Suprapubic skin (tissue), 4 donors: ENCODE measurements at places on chromosomes 4 and X.

DNA sequence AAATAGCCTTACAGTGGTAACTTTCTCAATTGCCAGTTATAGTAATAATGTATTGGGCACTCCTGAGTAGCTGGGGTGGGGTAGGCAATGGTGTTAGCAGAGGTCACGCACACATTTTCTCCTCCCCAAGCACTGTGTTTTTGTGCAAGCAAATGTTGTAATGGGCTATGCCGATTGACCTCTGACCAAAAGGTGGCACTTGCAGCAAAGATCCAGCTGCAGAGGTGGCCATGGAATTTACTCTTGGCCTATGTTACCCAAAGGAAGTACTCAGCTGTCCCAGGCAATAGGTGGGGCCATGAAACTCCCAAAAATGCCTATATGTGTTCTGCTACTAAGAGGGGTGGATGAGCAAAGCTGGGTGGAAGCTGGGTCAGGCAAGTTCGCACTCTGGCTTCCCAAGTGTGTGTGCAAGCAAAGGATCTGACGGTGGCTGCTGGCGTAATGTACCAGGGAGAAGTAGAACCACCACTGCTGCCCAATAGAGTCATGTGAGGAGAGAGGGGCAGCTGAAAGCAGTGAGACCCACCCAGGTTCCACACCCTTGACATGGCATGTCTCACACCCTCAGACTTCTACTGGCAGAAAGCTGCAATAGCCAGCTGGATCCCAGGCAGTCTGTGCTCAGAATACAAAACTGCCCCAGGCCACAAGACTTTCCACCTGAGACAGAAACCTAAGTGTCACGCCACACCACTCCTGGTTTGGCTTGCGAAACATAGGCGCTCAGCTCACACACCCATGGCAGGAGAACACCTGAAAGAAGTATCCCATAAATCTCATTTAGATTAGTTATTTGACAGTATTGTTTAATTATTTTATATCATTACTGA is 353.3 kb upstream of the EMCN start:
- no peak overlapping the region for H3K27ac ChIP-seq
- peak; percentile 56 for DNase-seq
- no peaks in the 10 kb centered on the region for H3K27me3 ChIP-seq
- H3K4me3 ChIP-seq: no peak overlapping the region
- H3K36me3 ChIP-seq: no peaks in the 10 kb centered on the region
- H3K4me1 ChIP-seq: peaks cover 6% of the 10 kb centered on the region

GRCh38 chr4:6806924-6807626 is 24.5 kb downstream of the KIAA0232 start:
- no peak overlapping the region for H3K4me3 ChIP-seq
- no peaks in the 10 kb centered on the region for H3K36me3 ChIP-seq
- no peaks in the 10 kb centered on the region for H3K27me3 ChIP-seq
- no peak overlapping the region for H3K27ac ChIP-seq
- peaks cover 11% of the 10 kb centered on the region for H3K4me1 ChIP-seq
- no peak for DNase-seq

DNA sequence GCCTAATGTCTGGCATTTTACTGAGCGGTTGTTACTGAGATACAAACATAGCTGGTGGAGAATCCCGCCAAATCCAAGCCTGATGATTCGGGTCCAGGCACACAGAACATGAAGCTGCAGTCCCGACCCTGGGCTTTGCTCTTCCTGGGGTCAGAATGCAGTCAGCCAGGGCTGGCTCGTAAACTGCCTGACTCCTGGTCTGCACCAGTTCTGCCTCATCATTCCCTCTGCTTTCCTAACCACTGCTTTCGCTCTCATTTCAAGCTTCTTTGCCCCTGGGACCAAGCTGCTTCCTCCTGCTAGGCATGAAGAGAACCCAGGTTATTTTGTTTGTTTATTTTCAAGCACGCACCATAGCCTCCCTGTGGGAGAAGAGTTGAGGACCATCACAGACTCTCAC is 39.3 kb downstream of the GATB start:
- no peaks in the 10 kb centered on the region for H3K36me3 ChIP-seq
- H3K27ac ChIP-seq: no peak overlapping the region
- no peak overlapping the region for H3K4me3 ChIP-seq
- H3K27me3 ChIP-seq: no peaks in the 10 kb centered on the region
- peaks cover 2% of the 10 kb centered on the region for H3K4me1 ChIP-seq
- DNase-seq: no peak

DNA sequence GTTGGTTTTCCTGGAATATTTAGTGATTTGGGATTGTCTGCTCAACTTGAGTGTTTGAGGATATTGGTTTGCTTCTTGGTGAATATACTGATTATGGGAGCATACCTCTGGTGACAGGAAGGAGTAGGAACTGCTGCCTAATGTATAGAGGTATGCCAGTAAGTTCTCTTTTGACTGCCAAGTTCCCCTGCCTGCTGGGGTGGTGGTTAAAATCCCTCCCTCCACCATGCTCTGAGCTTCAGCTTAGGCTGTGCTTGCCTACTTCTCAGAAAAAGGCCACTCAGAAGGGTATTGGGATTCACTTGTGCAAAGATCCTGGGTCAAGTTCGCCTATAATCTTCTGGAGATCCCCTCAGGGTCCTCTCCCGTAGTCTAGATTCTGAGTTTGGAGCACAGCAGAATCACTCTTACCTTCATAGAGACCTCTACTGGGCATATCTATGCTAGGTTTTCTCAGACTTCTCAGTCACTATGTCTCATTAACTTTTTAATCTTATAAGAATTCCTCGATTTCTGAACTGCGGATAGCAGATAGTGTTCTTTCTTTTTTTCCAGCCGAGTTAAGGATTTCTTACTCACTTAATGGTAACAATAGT is 44.7 kb upstream of the DCK start:
- no peaks in the 10 kb centered on the region for H3K36me3 ChIP-seq
- no peak overlapping the region for H3K27ac ChIP-seq
- H3K4me1 ChIP-seq: no peaks in the 10 kb centered on the region
- H3K4me3 ChIP-seq: no peak overlapping the region
- DNase-seq: no peak

DNA sequence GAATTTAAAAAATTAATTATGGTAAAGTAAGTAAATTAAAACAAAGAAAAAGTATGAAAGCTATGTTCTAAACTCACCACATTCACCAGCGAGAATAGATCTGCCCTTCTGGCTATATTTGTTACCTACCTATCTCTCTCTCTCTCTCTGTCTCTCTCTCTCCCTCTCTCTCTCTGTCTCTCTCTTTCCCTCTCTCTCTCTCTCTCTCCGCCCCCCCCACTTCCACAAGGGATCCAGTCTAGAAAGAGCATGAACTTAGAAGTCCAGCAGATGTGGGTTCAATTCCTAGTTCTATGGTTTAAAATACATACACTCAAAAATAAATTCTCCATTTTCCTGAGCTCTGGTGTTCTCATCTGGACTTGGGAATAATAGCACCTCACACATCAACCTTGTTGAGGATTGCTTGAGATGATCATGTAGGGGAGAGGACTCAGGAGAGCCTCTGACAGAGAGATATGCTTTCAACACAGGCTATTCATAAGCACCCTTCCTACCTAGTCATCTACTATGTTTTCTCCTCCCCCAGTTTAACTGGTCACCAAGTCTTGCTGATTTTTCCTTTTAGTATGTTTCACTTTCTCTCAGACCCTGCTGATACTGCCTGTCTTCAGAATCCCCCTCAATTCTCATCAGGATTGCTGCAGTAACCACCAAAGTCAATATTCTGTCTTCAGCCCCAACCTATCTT is 64.7 kb downstream of the SLC7A11 start:
- peaks cover 10% of the 10 kb centered on the region for H3K4me1 ChIP-seq
- no peaks in the 10 kb centered on the region for H3K27me3 ChIP-seq
- DNase-seq: no peak
- H3K36me3 ChIP-seq: no peaks in the 10 kb centered on the region
- H3K4me3 ChIP-seq: no peak overlapping the region
- no peak overlapping the region for H3K27ac ChIP-seq

DNA sequence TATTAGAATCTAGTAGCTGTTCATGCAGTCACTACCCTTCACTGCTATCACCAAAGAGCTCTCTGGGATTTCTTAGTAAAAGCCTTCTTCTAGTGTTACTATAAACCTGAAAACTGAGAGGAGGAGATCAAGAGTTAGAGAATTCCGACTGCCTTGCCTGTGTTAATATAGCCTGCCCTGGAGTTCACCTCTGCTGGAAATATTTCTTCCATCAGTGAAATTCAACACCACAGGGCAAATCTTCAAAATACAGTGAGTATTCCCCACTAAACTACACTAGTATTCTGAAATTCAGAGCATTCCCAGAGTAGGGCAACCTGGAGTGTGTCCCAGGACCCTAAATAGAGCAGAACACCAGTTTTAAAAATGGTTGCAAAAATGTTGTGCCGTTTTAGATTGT is 301.1 kb downstream of the ARHGAP24 start:
- no peak overlapping the region for H3K27ac ChIP-seq
- peaks cover 10% of the 10 kb centered on the region for H3K4me1 ChIP-seq
- no peaks in the 10 kb centered on the region for H3K27me3 ChIP-seq
- no peak for DNase-seq
- no peak overlapping the region for H3K4me3 ChIP-seq

DNA sequence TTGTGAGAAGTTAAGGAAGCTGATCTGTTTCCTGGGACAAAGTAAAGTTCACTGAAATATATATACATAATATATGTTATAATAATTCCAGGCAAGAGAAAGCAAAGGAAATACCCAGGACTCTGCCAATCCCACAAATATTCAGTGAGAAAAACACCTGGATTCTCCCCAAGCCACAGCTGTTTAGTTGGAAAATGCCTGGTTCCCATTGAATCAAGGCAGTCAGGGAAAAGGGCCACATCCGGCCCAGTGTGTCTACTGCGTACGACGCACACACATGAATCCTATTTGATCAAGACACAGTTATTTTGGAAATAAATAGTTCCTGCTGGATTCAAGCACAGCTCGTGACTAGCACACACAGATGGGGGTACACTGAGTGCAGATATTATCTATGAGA is 6.3 kb upstream of the DCHS2 start:
- no peaks in the 10 kb centered on the region for H3K36me3 ChIP-seq
- H3K4me1 ChIP-seq: no peaks in the 10 kb centered on the region
- no peak for DNase-seq
- no peak overlapping the region for H3K4me3 ChIP-seq
- peaks cover 20% of the 10 kb centered on the region for H3K27me3 ChIP-seq

- no peak overlapping the region for H3K4me3 ChIP-seq
- H3K27me3 ChIP-seq: no peaks in the 10 kb centered on the region
- no peak overlapping the region for H3K27ac ChIP-seq
- H3K4me1 ChIP-seq: no peaks in the 10 kb centered on the region
- H3K36me3 ChIP-seq: no peaks in the 10 kb centered on the region
Measured at GRCh38 chrX:121457096-121457495, 409.7 kb downstream of the GLUD2 start.

GRCh38 chr4:7837597-7838135 is 102.0 kb downstream of the AFAP1 start:
- H3K4me3 ChIP-seq: no peak overlapping the region
- no peak overlapping the region for H3K27ac ChIP-seq
- no peaks in the 10 kb centered on the region for H3K27me3 ChIP-seq
- peaks cover 5% of the 10 kb centered on the region for H3K4me1 ChIP-seq
- DNase-seq: no peak

- no peaks in the 10 kb centered on the region for H3K27me3 ChIP-seq
- DNase-seq: no peak
Measured at GRCh38 chr4:111807576-111807975, 337.7 kb upstream of the FAM241A start.

DNA sequence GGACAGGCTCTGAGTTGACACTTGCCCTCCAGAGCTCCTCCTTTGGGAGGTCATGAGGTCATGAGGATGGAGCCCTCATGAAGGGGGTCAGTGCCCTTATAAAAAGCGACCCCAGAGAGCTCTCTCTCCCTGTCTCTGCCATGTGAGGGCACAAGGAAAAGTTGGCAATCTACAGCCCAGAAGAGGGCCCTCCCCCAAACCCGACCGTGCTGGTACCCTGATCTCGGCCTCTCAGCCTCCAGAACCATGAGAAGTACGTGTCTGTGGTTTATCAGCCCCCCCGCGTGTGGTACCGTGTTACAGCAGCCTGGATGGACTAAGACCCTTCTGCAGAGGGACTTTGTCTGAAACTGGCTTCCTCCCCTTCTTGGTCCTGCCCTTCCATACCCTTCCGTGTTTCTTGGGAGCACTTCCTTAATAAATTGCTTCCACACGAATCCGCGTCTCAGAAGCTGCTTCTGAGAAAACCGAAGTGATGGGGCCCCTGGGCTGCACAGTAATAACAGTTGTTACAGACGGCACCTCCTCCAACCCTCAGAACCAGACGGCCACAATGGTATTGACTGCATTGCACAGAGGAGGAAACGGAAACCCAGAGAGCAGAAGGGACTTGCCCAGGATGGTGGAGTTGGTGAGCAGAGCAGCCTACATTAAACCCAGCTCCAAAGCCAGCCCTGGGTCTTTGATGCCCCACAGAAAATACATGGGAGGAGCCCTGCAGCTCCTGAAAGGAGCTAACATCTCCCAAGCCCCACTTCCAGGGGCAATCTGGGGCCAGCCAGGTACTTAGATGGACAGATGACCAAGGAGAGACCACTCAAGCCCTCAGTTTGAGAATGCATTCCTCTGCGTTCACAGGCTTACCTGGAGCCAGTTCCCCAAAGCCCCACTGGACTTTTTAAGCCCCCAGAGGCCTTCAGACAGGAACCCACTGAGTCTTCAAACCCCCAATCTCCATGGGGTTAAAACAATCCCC is 242.7 kb downstream of the BCOR start:
- H3K4me3 ChIP-seq: no peak overlapping the region
- H3K27me3 ChIP-seq: no peaks in the 10 kb centered on the region
- no peaks in the 10 kb centered on the region for H3K36me3 ChIP-seq
- DNase-seq: no peak

- H3K27ac ChIP-seq: no peak overlapping the region
- no peaks in the 10 kb centered on the region for H3K36me3 ChIP-seq
- H3K4me3 ChIP-seq: no peak overlapping the region
- H3K4me1 ChIP-seq: no peaks in the 10 kb centered on the region
- no peak for DNase-seq
Measured at GRCh38 chrX:63363788-63364187, 12.7 kb upstream of the SPIN4 start.

GRCh38 chr4:175051974-175052373 is 133.8 kb downstream of the ADAM29 start:
- H3K27me3 ChIP-seq: no peaks in the 10 kb centered on the region
- no peak overlapping the region for H3K27ac ChIP-seq
- no peaks in the 10 kb centered on the region for H3K4me1 ChIP-seq
- no peaks in the 10 kb centered on the region for H3K36me3 ChIP-seq
- H3K4me3 ChIP-seq: no peak overlapping the region

- H3K4me3 ChIP-seq: no peak overlapping the region
- H3K27ac ChIP-seq: no peak overlapping the region
- no peaks in the 10 kb centered on the region for H3K27me3 ChIP-seq
Measured at GRCh38 chr4:2288051-2288541, 26.2 kb upstream of the MXD4 start.

DNA sequence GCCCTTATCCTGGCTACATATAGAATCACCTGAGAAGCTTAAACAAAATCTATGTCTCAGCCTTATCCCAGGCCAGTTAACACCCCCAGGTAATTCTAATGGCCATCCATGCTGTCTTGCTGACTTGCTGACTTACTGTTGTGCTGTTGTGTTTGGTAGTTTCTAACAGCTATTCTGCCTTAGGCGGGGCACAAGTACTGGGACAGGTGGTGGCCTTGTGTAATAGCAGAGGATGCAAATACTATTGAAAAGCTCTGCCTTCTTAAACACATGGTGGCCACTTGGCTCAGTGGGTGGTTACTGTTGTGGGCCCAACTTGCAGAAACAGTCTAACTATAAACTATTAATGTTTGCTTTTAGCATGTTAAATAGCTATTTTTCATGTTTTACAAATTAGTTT is 56.2 kb downstream of the CDS1 start:
- no peaks in the 10 kb centered on the region for H3K4me1 ChIP-seq
- H3K27me3 ChIP-seq: no peaks in the 10 kb centered on the region
- H3K36me3 ChIP-seq: peaks cover 18% of the 10 kb centered on the region
- H3K4me3 ChIP-seq: no peak overlapping the region
- no peak overlapping the region for H3K27ac ChIP-seq

- no peaks in the 10 kb centered on the region for H3K36me3 ChIP-seq
- H3K4me1 ChIP-seq: peaks cover 4% of the 10 kb centered on the region
- H3K27ac ChIP-seq: no peak overlapping the region
- DNase-seq: no peak
- H3K4me3 ChIP-seq: no peak overlapping the region
Measured at GRCh38 chr4:4625488-4625887, 83.6 kb upstream of the STX18 start.
